Cortex of kidney (tissue), 1 donor: ENCODE measurements at places on chromosomes 3 and 15.

DNA sequence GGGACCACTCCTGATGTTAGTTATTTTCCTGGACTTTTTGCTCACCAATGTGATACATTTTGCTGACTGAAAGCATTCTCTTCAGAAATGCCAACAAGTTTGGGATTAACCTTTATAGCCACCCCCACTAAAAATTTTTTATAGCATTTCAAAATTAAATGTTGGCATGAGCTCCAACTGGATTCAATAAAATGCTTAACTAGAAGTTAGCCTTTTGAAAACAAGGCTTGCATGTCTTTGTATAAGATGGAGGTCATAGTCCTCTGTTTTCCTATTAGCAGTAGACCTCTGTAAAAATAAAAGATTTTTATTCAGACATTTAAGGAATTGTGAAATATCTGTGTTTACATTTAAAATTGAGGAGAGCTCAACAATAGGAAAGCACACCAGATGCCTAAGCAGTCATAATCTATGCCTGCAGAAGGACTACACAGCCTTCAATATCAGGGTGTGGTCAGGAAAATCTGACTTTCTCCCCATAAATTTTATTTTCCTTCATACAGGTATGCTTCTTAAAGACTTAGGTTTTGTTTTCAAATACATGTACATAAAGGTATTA lies 87.2 kb downstream of the DNAJC13 start:
- no peak for DNase-seq

DNA sequence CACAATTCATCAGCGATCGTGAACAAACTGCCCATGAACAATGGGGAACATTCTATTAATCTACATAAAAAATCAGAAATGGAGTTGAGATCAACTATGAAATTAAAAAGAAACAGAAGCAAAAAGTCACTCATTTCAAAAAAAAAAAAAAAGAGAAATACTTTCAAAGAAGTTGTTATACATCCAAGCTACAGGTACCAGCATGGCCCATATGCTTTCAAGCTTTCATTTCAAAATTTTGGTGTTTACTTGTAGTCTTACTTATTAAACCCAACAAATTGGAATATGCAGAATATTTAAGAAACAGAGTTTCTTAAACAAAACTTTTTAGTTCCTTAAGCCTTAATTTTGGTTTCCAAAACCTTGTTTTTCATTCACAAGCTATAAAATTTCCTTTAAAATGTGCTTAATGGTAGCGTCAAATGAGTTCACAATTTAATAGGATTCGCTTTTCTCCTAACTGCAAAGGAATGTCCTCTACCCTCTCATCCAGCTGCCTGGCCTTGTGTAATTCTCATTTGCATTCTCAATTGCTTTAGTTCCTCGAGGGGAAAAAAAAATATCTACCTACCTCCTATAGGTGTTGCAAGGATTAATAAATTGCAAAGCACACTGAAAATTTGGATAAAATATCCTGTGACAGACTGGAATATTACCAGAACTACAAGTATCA lies 565.2 kb downstream of the ROBO1 start:
- no peak for DNase-seq

DNA sequence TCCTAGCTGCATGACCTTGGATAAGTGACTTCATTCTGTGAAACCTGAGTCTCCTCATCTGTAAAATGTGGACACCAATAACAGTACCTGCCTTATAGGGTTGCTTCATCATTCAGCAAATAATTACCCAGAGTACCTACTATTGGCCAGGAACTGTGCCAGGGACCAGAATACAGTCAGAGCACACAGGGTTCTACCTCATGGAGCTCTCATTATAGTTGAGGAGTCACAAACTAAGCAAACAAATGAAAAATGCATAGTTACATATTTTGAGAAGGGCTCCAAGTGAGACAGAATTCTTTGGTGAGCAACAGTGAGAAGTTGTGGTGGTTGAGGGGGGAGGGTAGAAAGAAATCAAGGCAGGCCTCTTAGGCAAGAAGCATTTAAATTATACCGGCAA lies 308.6 kb upstream of the WNT5A start:
- no peak for DNase-seq

DNA sequence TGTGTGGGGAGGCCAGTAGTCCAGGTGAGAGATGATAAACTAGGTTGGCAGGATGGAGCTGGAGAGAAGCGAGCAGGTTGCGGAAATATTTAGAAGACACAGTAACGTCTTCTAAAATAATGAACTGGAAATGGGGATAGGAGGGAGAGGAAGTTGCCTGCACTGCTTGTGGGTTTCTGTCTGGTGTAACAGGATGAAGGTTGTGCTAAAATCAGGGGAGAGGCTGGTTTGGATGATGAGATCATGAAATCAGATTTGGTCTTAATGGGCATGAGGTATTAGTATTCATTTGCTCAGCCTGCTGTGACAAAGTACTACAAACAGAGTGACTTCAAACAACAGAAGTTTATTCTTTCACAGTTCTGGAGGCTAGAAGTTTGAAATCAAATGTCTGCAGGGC lies 32.1 kb upstream of the TNFAIP8L3 start:
- DNase-seq = no peak

DNA sequence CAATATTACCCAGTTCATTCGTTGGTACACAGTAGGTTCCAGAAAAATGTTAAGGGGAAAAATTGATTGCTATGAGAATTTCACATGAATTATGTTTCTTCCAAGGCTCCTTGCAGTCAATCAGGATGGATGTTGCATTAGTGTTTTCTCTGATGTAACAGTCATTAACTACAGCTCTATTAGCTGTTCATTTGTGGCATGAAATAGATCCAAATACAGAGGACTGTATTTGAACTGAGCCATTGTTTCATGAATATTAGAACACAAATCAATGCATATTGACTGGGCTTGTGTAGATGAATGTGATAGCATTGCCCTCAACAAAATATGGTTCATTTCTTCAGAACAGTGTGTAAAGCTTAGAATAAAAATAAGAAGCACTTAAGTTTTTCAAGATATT lies 203.0 kb upstream of the SGO1 start:
- DNase-seq = no peak

DNA sequence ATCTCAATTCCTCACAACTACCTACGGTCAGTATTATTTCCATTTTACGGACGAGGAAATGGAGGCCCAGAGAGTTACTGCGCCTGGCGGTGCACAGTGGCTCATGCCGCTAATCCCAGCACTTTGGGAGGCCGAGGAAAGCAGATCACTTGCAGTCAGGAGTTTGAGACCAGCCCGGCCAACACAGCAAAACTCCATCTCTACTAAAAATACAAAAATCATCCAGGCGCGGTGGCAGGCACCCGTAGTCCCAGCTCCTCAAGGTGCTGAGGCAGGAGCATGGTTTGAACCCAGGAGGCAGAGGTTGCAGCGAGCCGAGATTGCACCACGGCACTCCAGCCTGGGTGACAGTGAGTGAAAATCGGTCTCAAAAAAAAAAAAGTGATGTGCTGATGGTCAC lies 187.3 kb downstream of the XXYLT1 start:
- DNase-seq = no peak

- DNase-seq = no peak
These were observed 3.7 kb downstream of the TMEM42 start for GRCh38 chr3:44865272-44866035.

DNA sequence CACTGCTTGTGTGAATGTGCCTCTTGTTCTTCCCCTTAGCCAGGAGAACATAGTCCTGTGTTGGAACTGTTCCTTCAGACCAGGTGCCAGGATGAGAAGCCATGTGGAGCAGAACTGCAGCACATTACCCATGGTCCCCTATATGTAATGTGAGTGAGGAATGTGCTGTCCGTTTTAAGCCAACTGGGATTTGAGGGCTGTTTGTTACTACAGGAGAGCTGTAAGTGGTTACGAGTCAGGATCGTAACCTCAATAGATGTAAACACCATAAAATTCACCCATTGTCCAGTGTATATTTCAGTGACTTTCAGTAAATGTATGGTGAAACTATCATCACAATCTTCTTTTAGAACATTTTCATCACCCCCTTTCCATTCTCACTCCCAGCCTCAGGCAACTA lies 10.1 kb upstream of the SCAP start:
- no peak for DNase-seq
